ENCODE measurements at places on chromosomes 11 and 22.

DNA sequence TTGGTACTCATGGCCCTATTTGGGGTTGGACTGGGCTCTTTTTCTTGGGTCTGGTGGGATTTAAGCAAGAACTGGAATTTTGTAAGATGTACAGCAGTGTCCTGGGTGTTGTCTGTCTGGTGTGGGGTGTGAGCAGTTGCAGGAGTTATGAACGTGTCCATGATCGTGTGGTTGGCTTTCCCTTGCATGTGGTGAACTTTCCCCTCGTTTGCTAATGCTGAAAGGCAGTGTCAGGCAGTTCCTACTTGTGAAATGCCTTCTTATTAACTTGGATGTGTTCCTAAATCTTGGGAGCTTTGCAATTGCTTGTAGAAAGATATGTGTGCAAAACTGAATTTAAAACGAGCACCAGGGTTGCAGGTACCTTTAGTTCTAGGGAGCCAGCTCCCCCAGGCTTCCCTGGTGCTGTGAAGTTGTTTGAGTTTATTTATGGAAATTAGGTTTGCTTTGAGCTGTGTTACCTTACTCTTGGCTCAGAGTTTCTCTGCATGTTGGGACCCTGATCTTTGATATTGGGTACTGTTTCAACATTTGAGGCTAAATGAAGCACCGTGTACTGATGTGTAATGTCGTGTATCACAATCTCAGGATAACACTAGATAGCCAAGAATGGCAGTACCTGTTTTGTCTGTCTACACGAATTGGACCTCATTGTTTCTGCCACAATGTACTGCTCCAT is 35.8 kb upstream of the HSD17B12 start:
- no peak for DNase-seq

- DNase-seq, result no peak
Observed at GRCh38 chr11:15371533-15371932, 256.8 kb downstream of the INSC start.

- DNase-seq, result no peak
Observed at GRCh38 chr22:29263791-29264276, 3.9 kb downstream of the RHBDD3 start.

DNA sequence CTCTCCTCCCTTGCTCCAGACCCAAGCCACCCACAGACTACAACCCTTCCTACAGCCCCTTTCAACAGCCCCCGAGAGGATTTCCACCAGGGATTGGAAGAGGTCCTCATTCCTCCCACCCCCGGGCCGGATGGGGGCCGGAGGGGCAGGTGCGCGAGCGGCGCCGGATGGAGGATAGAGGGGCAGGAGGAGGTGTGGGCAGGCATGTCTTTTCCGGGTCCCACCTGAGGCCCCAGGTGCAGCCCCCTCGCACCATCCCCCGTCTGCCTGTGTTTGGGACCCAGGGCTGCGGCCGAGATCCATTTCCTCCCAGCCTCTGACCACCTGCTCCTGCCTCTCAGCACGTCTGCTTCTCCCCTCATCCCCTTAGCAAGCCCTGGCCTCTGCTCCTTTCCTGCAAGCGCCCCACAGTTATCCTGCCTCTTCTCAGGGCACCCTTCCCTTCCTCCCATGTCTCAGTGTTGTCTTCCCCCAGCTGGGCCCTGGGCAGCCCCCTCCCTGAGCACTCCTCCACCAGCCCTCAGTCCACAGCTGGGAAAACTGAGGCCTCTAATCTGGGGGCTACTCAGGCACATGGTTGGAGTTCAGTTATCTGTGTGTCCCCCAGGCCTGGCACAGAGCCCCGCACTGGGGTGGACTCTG is 19.3 kb upstream of the CBX7 start:
- no peak for DNase-seq

- no peak for DNase-seq
Observed at GRCh38 chr22:45893516-45893915, 83.4 kb downstream of the WNT7B start.
